ENCODE measurements at places on chromosomes 7 and 10.

DNA sequence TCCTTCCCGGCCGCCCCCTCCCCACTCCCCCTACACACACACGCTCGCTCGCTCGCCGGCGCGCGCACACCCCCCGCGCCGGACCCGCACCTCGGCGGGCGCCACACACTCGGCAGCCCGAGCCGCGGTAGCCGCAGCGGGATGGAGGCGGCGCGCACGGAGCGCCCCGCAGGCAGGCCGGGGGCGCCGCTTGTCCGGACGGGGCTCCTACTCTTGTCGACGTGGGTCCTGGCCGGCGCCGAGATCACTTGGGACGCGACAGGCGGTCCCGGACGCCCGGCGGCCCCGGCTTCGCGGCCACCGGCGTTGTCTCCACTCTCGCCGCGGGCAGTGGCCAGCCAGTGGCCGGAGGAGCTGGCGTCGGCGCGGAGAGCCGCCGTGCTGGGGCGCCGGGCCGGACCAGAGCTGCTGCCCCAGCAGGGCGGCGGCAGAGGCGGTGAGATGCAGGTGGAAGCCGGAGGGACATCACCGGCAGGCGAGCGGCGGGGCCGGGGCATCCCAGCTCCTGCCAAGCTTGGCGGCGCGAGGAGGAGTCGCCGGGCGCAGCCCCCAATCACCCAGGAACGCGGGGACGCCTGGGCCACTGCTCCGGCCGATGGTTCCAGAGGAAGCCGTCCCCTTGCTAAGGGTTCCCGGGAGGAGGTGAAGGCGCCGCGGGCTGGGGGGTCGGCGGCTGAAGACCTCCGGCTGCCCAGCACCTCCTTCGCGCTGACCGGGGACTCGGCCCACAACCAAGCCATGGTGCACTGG, at the start of gene SORCS3:
Gene SORCS3, plus strand, starts transcription at position 104 of the 750 bp plus-strand sequence.
- no peak for DNase-seq

DNA sequence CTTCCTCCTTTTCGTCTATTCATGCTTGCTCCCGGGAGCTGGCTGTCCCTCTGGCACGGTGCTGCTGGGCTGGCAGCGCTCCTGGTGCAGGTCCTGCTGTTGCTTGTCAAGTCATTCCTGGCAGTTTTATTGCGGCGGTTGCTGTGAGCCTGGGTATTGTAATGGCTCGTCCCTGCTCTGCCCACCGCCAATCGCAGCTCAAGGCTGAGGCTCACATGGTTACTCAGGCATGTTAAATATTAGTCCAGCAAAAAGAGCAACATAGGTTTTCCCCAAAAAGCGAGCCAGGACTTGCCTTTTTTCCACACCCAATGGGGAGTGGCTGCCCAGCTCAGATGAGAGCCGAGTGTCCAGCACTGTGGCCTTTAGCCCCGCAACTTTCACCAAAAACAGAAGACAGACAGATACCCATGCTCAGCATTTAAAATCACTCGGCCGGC, 492.9 kb upstream of the FOXK1 start:
- DNase-seq: no peak

- no peak for DNase-seq
Observed at GRCh38 chr7:91345449-91345848, 81.2 kb downstream of the FZD1 start.

- no peak for DNase-seq
Observed at GRCh38 chr10:117669122-117669521, 126.6 kb downstream of the EMX2 start.

DNA sequence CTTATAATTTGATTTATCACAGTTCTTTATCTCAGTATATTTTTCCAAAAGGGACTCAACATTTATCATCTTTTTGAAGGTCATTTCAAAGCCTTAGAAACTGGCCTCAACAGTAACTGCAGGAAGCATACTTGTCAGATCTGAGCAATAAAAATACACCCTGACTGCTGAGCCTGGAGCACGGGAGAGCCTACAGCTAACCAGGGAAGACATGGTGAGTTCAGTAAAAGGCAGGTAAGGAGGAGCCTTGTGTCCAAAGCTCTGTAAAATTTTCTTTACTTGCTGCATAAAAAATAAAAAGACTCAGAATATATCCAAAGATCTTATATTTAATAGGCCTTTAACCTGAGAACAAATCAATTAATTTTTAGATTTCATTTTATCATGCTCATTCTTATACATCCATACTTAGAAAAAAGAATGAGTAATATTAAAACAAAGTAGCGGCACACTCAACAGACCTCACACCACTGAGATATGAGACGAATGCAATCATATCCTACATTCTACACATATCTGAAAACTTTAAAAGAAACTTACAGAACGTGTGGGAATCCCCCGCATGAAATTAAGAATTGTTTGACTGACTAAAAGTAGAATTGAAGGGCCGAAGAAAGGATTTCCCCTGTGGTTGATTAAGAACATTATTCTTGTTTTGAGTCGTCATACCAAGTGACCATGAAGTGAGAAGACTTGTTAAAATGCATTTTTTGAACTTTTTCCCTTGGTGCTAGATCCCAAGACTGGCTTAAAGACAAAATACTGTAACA, 296.4 kb upstream of the MKLN1 start:
- DNase-seq: no peak

DNA sequence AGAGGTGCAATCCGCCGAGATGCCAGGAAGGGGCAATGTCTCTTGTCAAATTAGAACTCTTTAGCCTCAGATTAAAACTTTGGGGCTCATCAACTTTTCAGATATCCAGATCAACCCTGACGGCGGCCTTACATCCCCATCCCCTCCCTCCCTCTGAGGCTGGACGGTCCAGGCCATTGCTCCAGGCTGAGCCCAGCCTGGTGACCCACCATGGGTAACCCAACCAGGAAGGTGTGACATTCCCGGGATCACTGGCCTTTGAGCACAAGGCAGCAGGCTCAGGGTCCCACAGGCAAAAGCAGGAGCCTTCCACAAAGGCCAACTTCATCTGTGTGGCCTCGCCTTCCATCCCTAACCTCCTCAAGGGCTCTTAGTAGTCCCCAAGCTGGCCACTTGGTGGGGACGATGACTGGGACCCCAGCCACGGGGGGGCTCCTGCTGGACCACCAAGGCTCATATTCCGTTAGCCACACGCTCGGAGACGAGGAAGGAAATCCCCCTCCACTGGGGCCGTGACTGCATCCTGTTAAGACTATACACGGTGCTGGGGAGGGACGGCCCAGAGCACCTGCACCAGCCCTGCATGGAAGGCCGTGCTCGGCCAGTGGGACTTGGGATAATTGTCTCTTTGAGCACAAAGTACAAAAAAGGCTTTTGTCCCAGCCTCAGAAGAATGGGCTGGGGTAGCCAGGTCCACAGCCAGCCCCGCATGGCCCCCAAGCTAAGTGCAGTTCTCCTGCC, 62.8 kb downstream of the ZRANB1 start:
- DNase-seq: no peak

DNA sequence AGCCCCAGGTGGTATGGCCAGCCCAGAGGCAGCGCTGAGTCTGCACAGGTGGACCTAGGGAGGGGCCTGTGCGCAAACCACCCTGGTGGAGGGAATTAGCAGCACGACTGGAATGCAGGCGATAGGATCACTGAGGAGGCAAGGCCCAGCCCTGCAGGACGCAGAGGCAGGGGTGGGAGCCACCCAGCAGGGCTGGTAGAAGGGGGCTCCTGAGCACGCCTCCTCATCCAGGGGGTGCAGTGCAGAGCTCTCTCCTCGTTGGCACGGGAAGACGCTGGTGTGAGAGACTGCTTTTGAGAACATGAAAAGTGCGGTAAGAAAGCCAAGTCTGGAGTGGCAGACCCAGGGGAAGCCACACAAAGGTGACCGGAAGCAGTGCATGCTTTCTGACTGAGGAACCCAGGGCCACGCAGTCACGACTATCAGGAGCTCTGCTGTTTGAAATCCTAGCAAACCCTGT, 6.0 kb downstream of the FXYD4 start:
- no peak for DNase-seq
